Stimulated activated CD8-positive, alpha-beta memory T cell treated with anti-CD3 and anti-CD28 coated beads, Interleukin-7, amount 100 ng/mL, for 48 hours (primary cell): ENCODE measurements at places on chromosomes 12 and 14.

DNA sequence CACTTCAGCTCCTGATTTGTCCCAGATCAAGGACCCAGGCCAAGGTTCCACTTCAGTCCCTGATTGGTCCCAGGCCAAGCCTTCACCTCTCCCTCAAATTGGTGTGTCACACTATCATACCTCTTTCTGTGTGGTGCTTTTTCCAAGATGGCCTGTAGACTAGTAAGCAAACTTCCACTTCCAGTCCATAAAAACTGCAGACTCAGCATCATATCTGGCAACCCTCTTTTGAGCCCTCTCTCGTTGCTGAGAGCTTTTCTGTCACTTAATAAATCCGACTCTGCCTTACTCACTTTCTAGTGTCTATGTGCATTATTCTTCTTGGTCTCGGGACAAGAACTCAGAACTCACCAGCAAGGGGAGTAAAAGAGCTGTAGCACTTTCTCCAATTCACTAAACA lies 1395.1 kb downstream of the LRFN5 start:
- no peak for DNase-seq

- no peak for DNase-seq
These were observed 5.0 kb downstream of the SETD3 start for GRCh38 chr14:99475660-99476059.

DNA sequence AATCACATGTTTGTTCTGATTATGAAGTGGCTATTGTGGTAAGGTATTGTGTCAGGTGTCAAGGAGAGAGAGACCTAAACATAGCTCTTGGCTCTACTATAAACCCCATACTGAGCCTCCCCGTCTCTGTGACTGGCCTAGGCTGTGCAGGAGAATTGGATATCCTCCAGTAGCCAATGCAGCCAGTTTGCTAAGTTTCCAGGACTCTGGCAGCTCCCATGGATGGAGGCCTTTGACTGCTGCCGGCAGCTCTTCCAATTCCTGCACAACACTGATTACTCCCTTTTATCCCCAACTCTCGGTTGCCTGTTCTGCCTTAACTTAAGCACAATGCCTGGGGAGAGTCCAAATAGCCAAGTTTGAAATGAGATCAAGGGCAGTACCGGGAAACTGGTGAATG lies 59.3 kb downstream of the ABCC9 start:
- DNase-seq, result no peak

DNA sequence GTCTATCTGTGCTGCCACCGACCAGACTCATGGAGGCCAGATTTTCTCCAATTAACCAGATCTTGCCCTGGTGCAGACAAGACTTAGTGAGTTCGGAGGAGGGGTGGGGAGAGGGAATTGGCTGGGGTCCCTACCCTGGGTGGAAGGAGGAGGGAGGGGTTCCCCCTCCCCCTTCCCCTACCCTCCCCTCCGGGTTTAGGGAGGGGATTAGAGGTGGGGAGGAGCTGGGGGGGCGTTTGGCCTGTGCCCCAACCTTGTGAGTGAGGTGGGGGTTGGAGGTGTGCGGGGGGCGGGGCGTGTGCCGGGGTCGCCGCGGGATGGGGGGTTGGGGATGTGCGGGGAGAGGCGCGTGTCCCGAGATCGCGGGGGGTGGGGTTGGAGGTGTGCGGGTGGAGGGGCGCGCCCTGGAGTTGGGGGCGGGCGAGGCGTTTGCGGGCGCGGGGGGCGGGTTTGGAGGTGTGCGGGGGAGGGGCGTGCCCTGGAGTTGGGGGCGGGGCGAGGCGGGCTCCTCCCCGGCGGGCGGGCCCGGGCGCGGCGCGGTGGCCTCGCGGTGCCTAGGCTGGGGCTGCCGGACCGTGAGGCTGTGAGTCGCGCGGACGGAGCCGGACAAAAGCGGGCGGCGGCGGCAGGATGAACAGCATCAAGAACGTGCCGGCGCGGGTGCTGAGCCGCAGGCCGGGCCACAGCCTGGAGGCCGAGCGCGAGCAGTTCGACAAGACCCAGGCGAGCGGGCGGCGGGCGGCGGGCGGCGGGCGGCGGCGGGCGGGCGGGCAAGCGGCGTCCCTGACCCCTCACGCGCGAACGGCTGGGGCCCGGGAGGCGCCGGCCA lies at the start of gene HIP1R:
HIP1R (plus strand) TSS at position 537 of the 829 bp plus-strand sequence; CDS start at position 631, 94 bp downstream.
- DNase-seq, result no peak
